Neural crest cell (in vitro differentiated cells): ENCODE measurements at places on chromosomes 4 and X. TPM values are rescaled to one million over a fixed set of nuclear protein-coding genes. Genes with fewer than 3 reads are reported as not detected.
A peak's percentile ranks its signal among the peaks of the same experiment; 100 is the strongest.

- no peak overlapping the region for H3K27ac ChIP-seq
- no peak for DNase-seq
- no peaks in the 10 kb centered on the region for H3K36me3 ChIP-seq
- H3K4me1 ChIP-seq = no peaks in the 10 kb centered on the region
- H3K27me3 ChIP-seq = no peaks in the 10 kb centered on the region
- H3K4me3 ChIP-seq = no peak overlapping the region
Measured at GRCh38 chr4:85788604-85789003, 313.7 kb downstream of the ARHGAP24 start.

DNA sequence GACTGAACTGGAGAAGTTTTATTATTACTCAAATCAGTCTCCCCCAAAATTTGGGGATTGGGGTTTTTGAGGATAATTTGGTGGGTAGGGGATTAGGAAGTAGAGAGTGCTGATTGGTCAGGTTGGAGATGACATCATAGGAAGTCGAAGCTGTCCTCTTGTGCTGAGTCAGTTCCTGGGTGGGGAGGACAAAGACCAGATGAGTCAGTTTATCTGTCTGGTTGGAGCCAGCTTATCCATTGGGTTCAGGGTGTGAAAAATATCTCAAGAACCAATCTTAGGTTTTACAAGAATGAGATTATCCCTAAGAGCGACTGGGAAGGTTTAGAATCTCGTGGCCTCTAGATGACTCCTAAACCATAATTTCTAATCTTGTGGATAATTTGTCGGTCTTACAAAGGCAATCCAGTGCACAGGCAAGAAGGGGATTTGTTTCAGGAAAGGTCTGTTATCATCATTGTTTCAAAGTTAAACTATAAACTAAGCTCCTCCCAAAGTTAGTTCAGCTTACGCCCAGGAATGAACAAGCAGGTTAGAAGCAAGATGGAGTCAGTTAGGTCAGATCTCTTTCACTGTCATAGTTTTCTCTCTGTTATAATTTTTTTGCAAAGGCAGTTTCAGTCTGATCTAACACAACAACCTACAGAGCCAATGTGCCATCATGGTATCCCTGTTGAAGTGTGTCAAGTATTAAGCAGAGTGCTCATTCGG, 274.5 kb downstream of the SLC7A11 start:
- peaks cover 2% of the 10 kb centered on the region for H3K36me3 ChIP-seq
- H3K27ac ChIP-seq = no peak overlapping the region
- no peaks in the 10 kb centered on the region for H3K27me3 ChIP-seq
- no peak for DNase-seq
- no peaks in the 10 kb centered on the region for H3K4me1 ChIP-seq
- no peak overlapping the region for H3K4me3 ChIP-seq

GRCh38 chr4:90799895-90800294, 672.7 kb downstream of the CCSER1 start:
- H3K4me3 ChIP-seq = no peak overlapping the region
- H3K27me3 ChIP-seq = no peaks in the 10 kb centered on the region
- H3K4me1 ChIP-seq = no peaks in the 10 kb centered on the region
- peaks cover 6% of the 10 kb centered on the region for H3K36me3 ChIP-seq
- no peak for DNase-seq

GRCh38 chr4:77251751-77252150, 94.7 kb downstream of the CCNG2 start:
- H3K4me1 ChIP-seq = no peaks in the 10 kb centered on the region
- no peak overlapping the region for H3K4me3 ChIP-seq
- DNase-seq = no peak
- H3K27ac ChIP-seq = no peak overlapping the region

DNA sequence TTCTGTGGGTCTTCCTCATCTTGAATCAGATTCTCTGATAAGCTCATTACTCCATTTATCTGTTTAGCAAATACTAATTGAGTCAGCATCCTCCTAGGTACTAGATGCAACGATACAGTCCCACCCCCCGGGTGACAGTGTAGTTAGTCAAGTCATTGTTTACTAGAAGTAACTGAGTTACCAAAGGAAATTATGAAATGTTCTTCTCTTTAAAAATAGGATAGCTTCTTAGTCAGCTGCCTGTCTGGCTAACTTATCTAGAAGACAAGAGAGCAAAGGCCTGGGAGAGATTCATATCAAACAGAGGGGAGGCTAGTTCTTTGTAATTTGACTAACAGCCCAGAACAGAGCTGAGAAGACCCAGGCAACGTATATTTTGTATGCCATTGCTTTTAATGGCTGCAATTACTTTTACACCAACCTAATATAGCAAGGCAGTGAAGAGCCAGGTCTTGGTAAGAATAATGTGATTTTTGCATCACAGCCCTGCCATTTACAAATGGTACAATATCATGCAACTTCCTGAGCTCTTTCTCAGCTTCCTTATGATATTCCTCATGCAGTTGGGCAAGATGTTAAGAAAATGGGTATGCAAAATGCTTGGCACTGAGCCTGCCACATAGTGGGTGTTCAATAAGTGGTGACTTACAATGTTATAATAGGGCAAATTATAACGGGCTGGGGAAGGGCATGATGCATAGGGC, 149.9 kb downstream of the CHIC2 start:
- peaks cover 2% of the 10 kb centered on the region for H3K36me3 ChIP-seq
- H3K4me3 ChIP-seq = no peak overlapping the region
- no peaks in the 10 kb centered on the region for H3K4me1 ChIP-seq
- H3K27ac ChIP-seq = no peak overlapping the region
- peaks cover 24% of the 10 kb centered on the region for H3K27me3 ChIP-seq

DNA sequence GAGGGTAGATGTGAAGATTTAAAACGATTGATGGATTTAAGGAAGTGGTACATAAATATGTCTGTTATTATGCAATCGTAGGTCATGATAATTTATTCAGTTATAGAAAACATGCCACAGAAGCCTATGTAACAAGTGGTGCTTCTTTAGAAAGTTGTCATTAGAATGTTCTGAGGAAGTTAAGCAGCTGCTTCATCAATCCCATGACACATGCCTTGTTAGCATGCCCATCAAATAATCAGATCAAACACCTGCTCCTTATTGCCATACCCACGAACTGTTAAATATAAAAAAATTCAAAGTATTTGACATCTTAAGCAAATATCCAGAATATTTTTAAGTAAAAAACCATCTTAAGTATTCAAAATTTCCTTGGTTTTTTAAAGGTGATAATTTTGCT, 76.4 kb upstream of the MYOZ2 start:
- no peak for DNase-seq
- no peaks in the 10 kb centered on the region for H3K4me1 ChIP-seq
- H3K27ac ChIP-seq = no peak overlapping the region
- no peaks in the 10 kb centered on the region for H3K36me3 ChIP-seq
- no peaks in the 10 kb centered on the region for H3K27me3 ChIP-seq

- H3K27ac ChIP-seq = no peak overlapping the region
- no peak for DNase-seq
- H3K4me3 ChIP-seq = no peak overlapping the region
- H3K4me1 ChIP-seq = peaks cover 31% of the 10 kb centered on the region
- H3K36me3 ChIP-seq = peaks cover 6% of the 10 kb centered on the region
Measured at GRCh38 chr4:132955146-132955545, 193.9 kb upstream of the PCDH10 start.

DNA sequence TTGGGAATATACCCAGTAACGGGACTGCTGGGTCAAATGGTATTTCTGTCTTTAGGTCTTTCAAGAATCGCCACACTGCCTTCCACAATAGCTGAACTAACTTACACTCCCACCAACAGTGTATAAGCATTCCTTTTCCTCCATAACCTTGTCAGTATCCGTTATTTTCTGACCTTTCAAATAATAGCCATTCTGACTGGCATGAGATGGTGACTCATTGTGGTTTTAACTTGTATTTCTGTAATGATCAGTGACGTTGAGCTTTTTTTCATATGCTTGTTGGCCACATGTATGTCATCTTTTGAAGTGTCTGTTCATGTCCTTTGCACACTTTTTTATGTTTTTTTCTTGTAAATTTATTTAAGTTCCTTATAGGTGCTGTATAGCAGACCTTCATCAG, 81.2 kb downstream of the ADAM29 start:
- no peak for DNase-seq
- no peaks in the 10 kb centered on the region for H3K4me1 ChIP-seq
- H3K27ac ChIP-seq = no peak overlapping the region
- H3K27me3 ChIP-seq = no peaks in the 10 kb centered on the region
- no peak overlapping the region for H3K4me3 ChIP-seq

DNA sequence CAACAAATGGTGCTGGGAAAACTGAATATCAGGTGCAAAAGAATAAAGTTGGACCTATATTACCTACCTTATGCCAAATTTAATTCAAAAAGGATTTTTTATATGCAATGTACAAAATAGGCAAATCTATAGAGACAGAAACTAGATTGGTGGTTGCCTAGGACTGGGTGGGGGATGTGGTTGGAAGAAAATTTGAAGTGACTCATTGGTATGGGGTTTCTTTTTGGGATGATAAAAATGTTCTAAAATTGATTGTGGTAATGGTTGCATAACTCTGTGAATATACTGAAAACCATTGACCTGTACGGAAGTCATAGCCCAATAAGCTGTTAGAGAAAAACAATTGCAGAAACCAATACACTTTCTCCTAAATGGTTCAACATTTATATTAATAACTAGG, 72.1 kb downstream of the COL4A5 start:
- H3K36me3 ChIP-seq = peaks cover 34% of the 10 kb centered on the region
- peaks cover 4% of the 10 kb centered on the region for H3K4me1 ChIP-seq
- DNase-seq = no peak
- H3K27me3 ChIP-seq = no peaks in the 10 kb centered on the region

DNA sequence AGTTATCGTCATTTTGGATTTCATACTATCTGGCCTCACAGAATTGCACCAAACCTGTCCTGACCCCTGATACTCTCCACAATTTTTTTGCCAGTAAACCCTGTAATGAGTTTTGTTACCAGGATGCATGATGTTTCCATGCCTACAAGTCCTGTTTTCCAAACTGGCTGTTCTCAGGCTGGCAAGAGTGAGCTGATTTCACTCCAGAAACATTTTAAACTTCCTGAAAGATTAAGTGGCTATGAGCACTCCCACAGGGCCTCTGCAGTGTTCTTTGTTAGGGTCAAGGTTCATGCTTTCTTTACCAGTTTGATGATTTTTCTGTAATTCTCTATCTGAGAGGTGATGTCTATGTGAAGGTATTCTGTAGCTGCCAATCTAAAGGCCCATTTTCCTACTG, 31.7 kb upstream of the PDLIM3 start:
- H3K36me3 ChIP-seq = peaks cover 3% of the 10 kb centered on the region
- no peak for DNase-seq
- peak overlapping the region; percentile 61 for H3K4me3 ChIP-seq
- H3K4me1 ChIP-seq = peaks cover 49% of the 10 kb centered on the region

DNA sequence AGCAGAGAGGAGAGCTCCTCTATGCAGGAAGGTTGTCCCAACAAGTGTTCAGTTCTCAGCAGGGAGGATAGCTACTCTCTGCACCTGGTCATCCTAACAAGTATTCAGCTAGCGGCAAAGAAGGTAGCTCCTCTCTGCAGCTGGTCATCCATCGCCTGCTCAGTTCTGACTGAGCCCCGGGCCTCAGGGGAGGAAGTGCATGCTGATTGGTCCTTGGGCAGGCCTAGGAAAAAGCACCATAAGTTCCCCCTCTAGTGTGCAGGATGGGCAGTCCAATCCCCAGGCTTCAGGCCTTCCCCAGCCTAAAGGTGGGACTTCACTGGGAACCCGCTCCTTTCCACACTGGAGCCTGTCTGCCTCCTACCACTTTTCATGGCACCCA, 4.4 kb upstream of the FBXW7 start:
- H3K4me3 ChIP-seq = no peak overlapping the region
- DNase-seq = no peak
- no peaks in the 10 kb centered on the region for H3K27me3 ChIP-seq

DNA sequence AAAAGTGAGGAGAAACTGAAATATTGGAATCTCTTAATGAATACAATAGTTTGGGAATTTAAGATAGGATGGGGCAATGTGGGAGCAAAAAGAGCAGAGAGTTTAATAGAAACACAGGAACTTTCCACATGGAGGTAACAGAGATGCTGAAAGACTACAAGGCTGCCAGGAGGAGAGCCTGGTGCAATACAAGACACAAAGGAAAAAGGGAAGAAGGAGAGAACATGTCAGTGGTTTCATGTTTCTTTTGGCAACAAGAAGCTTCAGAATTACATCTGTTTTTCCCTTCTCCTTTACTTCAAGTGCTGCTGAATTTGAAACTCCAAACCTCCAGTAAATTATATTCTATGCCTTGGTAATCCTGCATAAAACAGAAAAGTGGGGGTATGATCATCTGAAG, 474.3 kb downstream of the FAT4 start:
- H3K36me3 ChIP-seq = no peaks in the 10 kb centered on the region
- H3K27me3 ChIP-seq = no peaks in the 10 kb centered on the region
- no peaks in the 10 kb centered on the region for H3K4me1 ChIP-seq
- no peak overlapping the region for H3K4me3 ChIP-seq
- DNase-seq = no peak
- no peak overlapping the region for H3K27ac ChIP-seq

- H3K27ac ChIP-seq = no peak overlapping the region
- DNase-seq = no peak
- no peaks in the 10 kb centered on the region for H3K27me3 ChIP-seq
- no peak overlapping the region for H3K4me3 ChIP-seq
- peaks cover 12% of the 10 kb centered on the region for H3K4me1 ChIP-seq
Measured at GRCh38 chr4:137794764-137795254, 262.5 kb upstream of the PCDH18 start.

GRCh38 chr4:6885953-6886557, 23.6 kb upstream of the TBC1D14 start:
- H3K27ac ChIP-seq = no peak overlapping the region
- peaks cover 33% of the 10 kb centered on the region for H3K4me1 ChIP-seq
- peaks cover 16% of the 10 kb centered on the region for H3K36me3 ChIP-seq
- H3K27me3 ChIP-seq = no peaks in the 10 kb centered on the region

GRCh38 chr4:125938541-125938940, 623.8 kb downstream of the FAT4 start:
- H3K4me1 ChIP-seq = no peaks in the 10 kb centered on the region
- no peak overlapping the region for H3K4me3 ChIP-seq
- no peak overlapping the region for H3K27ac ChIP-seq
- no peaks in the 10 kb centered on the region for H3K36me3 ChIP-seq

DNA sequence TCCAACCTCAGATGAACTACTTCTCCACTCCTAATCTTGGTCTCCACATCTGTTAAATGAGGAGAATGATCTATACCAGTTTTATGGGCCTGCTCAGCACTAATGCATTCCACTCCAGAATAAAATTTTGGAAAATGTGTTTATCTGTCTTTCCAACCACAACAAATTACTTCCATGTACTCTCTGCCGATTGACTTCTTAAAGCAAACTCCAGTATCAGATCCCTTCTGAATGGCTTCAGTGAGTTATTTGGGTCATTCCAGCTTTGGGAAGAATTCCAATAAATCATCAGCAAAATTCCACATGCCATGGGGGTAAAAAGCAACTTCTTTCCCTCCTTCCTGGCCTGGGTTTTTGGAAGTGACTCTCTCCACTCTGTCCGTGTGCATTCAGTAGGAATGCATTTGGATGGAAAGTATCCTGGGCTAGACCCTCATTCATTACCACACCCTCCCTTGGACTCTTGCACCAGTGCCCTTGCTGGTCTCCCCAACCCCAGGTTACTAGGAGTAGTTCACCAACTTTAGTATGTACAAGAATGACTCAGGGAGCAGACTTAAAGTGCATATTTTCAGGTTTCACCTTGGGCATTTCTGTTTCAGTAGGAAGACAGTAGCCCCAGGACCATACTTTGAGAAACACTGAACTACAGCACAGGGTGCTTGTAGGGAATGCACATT, 15.4 kb upstream of the ADH6 start:
- H3K27me3 ChIP-seq = no peaks in the 10 kb centered on the region
- no peak for DNase-seq
- H3K27ac ChIP-seq = no peak overlapping the region

Gene ADGRG2
- 0.20 and 0.21 TPM in 2 replicates for total RNA-seq

Gene XAGE1B
- total RNA-seq = not detected in 2 replicates

Gene AMOT
- total RNA-seq = 108 and 116 TPM in 2 replicates

Gene OSTC
- 135 and 136 TPM in 2 replicates for total RNA-seq

Gene F8A2
- not detected in 2 replicates for total RNA-seq

Gene PAGE5
- total RNA-seq = not detected in 2 replicates

Gene PDCL2
- not detected in 2 replicates for total RNA-seq
